NCI-H774 (cell line): ENCODE measurements at places on chromosomes 5 and 9.

- no peak for DNase-seq
Measured at GRCh38 chr5:72036951-72037350, 70.3 kb upstream of the MAP1B start.

GRCh38 chr9:121398374-121398773 is 28.3 kb upstream of the STOM start:
- no peak for DNase-seq

GRCh38 chr9:34654323-34655051 is 2.5 kb downstream of the IL11RA start:
- DNase-seq = no peak

- DNase-seq = no peak
Measured at GRCh38 chr5:72599065-72599433, 91.8 kb upstream of the ZNF366 start.

- DNase-seq = peak; percentile 31
Measured at GRCh38 chr9:95505717-95506427, 10.9 kb downstream of the PTCH1 start.

DNA sequence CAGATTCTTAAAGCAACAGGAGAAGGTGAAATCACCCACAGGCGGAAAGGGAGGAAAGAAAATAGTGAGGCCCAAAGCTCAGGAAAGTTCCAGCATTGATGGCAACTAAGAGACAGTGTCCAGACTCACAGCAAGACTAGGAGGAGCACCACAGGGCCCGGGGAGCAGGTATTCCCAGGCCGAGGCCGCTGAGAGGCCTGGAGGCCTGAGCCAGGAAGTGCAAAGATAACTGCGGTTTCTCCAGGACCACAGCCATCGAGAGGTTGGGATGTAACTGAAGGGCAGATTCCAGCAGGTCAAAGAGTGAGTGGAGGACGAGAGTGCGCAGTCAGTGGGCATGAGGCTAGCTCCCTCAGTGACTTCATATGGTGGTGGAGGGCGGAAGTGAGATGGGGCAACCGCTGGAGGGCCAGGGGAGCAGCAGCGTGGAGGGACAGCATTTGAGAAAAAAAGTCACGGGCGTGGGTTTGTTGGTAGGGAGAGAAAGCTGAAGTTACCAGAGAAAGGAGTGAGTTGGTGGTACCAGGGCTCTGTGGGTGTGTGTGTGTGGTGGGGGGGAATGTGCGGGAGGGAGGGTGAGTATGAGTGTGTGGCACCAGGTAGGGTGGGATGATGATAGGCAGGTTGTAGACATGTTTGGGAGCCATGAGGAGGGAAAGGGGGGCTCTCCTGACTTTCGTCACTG is 89.7 kb downstream of the PSD2 start:
- no peak for DNase-seq

DNA sequence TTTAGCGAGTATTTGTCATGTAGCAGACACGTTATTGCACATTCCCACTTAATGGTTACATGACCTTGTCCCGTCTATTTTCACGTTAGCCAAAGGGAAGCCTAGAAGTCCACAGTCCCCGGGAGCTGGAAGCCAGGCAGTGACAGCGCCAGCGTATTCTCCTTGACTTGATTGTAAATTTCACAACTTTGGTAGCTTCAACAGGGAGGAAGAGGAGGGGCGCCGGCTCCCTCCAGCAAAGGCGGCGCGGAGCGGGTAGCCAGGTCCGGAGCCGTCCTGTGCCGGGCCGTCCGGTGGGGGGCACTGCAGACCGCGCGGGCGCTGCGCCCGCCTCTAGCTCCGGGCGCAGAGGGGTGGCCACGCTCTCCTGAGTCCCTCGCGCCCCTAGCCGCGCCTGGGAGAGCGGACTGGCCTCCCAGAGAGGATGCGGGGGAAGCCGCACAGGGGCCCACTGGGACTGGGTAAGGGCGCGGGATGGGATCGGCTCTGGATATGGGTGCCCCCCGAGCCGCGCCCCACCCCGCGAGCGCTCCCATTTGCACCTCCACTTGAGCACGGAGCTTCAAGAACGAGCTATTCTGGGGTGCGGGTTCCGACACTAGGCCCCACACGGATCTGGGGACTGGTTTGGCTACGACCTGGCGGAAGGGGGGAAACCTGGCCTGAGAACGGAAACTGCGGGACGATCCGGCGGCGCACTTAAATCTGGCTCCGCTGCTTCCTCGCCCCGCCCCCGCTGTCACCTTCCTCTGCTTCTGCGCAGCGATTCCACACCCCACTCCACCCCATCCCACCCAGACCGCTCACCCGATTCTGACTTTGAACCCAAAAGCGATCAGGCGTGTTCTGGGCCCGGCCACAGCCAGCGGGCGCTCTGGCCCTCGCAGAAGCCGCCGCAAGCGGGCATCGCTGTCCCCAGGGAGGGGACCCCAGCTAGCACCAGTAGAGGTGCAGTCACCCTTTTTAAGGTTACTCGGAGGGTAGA is 23.8 kb downstream of the KLF4 start:
- DNase-seq = peak; percentile 9

- DNase-seq = peak; percentile 62
Measured at GRCh38 chr5:30891660-30892059, 301.8 kb upstream of the CDH6 start.

- no peak for DNase-seq
Measured at GRCh38 chr5:126780165-126780827, 3.4 kb downstream of the LMNB1 start.

GRCh38 chr9:32411753-32412152 is 27.3 kb downstream of the ACO1 start:
- DNase-seq = no peak

DNA sequence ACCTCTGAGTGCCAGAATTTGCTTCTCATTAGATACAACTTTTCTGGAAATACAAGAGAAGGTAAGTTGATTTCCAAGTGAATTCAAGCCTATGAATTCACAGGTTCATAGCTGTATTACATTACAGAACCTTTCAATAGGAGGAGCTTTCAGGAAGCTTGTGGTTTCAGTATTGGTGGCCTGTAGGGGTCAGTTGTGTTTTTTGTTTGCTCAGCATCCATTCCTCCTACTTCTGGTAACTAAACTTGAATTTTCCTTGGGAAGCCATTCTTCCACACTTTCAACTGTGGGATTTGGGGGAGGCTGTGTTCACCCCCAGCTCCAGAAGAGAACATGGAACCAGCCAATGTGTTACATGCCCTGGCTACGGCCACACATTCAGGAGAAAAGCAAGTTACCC is 5.6 kb upstream of the CYSTM1 start:
- no peak for DNase-seq

DNA sequence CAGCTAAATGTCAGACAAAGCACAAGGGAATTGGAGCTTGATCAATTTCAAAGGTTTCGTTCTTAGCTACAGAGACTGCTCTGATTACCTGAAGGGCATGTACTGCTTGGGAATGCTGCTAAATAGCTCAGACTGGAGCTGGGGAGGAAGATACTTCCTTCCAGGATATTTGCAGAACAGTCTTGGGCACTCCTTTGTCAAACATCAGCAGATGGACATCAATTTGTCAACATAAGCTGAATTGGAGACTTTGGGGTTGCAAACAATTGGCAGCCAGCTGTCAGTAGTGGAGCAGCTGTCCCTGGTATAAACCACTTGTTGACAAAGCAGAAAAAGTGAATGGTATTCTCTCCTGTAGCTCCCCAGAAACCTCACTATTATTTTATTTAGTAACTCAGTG is 182.0 kb downstream of the CCDC192 start:
- DNase-seq = peak; percentile 43

DNA sequence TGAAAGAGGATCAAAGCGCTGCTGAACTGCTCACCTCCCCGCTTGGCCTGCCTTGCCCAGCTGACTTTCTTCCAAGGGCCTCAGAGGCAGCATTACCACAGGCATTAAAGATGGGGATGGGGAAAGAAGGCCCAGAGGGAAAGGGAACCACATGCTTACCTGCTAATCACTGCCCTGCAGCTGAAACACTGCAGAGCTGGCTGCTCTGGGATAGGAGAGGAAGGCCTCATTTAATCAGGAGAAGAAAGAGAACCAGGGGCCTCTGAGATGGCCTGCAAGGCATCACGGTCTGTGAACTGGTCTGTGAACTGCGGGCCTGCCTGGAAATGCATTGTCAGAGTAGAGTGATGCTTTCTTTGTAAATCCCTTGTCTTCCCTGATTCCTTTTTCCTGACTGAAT is 44.8 kb downstream of the PTCD2 start:
- DNase-seq = no peak

- no peak for DNase-seq
Measured at GRCh38 chr5:176862330-176862995, 36.7 kb downstream of the HK3 start.

DNA sequence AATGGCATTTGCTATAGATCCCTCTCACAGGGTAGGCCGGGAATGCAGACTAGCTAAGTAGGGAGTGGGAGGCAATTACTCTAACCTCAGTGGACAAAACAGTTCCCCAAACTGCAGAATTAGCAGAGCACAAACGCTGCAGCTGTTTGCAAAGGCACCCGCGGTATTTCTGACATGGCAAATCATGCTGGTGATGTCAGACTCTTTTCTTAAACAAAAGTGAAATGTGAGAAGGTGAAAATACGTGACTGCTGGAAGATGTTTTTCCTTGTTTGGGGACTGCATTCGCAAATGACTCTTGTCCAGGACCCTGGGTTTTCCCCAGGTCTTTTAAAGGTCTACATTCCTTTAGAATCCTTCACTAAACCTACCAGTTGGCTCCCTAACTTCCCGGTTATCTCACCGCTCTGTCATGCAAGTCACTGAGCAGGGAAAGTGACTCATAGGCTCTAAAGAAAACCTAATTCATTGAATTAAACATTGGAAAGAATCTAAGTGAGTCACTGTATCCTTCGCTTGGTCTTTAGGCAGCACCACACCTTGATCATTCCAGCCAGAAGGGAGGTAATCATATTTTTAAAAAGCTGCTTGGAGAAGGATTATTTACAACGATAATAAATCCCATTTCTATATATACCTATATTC is 91.5 kb upstream of the DNAH5 start:
- no peak for DNase-seq

DNA sequence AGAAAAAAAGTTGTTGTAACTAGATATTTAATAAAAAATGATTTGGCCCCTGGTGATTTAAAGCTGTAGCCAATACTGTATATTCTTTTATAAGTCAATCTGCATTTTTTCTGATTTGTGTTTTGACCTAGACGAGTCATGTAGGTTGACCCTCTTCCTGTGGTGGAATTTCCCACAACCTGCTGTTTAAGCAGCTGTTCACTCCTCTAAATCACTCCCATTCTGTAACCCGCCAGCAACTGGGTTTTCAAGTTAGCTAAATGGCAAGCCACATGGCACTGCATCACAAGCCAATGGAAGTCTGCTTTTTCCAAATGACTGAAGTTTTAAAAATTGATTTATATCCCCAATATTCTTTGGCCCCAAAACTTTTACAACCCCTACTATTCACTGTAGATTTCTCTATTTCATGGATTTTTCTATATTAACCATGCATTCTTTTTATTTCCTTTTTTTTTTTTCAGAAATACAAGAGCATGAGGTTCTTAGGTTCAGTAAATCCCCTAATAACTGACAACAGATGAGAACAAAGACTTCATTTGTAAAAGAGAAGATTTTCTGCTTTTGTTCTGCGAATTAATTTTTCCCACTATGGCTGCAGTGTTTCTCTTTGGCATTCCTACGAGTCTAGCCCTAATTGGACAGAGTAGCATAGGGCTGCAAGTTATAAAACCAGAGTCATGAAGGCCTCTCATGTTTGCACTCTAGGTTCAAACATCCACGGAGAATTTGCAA is 184.5 kb upstream of the TLE4 start:
- DNase-seq = no peak

DNA sequence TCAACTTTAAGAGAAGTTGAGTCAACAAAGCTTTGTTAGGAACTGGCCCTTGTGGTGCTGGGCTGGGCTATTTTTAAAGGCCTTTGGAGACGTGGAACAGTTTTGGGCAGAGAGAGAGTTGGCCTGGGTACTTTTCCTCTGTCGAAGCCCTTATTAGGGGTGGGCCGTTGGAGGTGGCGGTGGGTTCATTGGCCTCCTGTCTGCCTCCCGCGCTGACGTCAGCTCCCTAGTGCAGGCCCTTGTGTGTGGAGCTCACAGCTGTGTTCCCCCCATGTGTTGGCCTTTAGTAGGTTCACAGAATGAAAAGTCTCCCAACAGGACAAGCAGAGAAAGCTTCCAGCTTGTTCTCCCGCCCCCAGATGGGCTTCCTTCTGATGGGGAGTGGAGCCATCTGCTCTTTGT is 2.7 kb downstream of the NCS1 start:
- no peak for DNase-seq

GRCh38 chr5:7096294-7096693 is 299.6 kb upstream of the ADCY2 start:
- no peak for DNase-seq

- no peak for DNase-seq
Measured at GRCh38 chr5:55446640-55447351, 88.0 kb downstream of the PLPP1 start.

- DNase-seq = no peak
Measured at GRCh38 chr5:117615226-117615625, 1040.6 kb upstream of the SEMA6A start.

DNA sequence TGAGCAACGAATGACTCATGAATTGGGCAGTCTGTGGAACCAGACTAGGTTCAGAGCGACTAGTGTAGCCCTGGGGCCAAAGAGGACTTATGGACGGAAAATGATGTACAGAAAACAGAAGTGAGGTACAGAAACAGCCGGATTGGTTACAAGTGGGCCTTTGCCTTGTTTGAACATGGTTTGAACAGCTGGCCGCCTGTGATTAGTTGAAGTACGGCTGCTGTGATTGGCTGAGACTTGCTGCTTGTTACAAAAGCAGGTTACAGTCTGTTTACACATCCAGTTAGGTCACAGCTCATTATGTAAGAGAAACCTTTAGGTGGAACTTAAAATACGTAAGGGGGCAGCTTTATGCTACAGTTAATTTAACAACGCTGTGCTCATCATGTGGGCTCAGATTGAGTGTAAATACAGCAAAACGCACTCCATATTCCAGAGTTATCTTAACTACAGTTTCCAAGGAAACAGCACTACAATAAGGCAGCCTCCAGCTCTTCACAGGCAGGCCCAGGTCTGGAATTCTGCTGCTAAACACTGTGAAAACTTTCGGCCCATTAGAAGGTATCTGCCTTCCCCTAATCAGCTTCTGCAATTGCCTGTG is 6.5 kb downstream of the AMACR start:
- DNase-seq = peak; percentile 98

GRCh38 chr5:181050016-181050415 is 9.9 kb downstream of the BTNL9 start:
- DNase-seq = no peak

- DNase-seq = no peak
Measured at GRCh38 chr5:72387985-72388384, 67.8 kb downstream of the PTCD2 start.

GRCh38 chr5:171771856-171772255 is 13.8 kb upstream of the SMIM23 start:
- no peak for DNase-seq
